ENCODE measurements at places on chromosomes 4 and X. TPM values are rescaled to one million over a fixed set of nuclear protein-coding genes. Genes with fewer than 3 reads are reported as not detected.

GRCh38 chr4:11194431-11194830, 234.3 kb downstream of the HS3ST1 start:
- H3K36me3 ChIP-seq: no peaks in the 10 kb centered on the region
- no peak overlapping the region for H3K4me3 ChIP-seq
- H3K27me3 ChIP-seq: no peaks in the 10 kb centered on the region
- H3K27ac ChIP-seq: no peak overlapping the region

- no peaks in the 10 kb centered on the region for H3K36me3 ChIP-seq
- no peaks in the 10 kb centered on the region for H3K4me1 ChIP-seq
- no peak overlapping the region for H3K4me3 ChIP-seq
- no peaks in the 10 kb centered on the region for H3K27me3 ChIP-seq
These were observed 19.8 kb upstream of the TBC1D14 start for GRCh38 chr4:6889736-6890324.

DNA sequence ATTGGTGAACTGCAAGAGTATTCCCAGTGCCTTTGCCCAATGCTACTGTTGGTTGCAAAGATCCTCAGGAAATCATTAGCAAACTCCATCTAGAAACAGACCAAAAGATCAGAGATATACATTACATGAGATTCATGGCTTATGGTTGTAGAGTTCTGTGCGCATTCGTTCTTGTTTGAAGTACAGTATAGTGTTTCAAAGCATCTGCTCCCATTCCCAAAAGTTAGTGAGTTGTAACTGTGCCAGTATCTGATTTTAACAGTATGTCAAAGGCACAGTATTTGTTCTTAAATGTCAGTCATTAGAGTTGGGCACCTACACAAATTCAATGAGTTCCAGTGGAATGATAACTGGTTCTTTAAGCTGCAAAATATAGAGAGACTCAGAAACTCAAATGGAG, 314.7 kb upstream of the ATOH1 start:
- no peak overlapping the region for H3K4me3 ChIP-seq
- no peak overlapping the region for H3K27ac ChIP-seq
- H3K27me3 ChIP-seq: no peaks in the 10 kb centered on the region
- H3K36me3 ChIP-seq: no peaks in the 10 kb centered on the region
- no peaks in the 10 kb centered on the region for H3K4me1 ChIP-seq

GRCh38 chr4:13530823-13531624, 13.3 kb downstream of the NKX3-2 start:
- H3K27ac ChIP-seq: no peak overlapping the region
- no peak for DNase-seq
- H3K27me3 ChIP-seq: peaks cover 68% of the 10 kb centered on the region

Gene SUPT20HL2
- total RNA-seq: not detected

- H3K4me3 ChIP-seq: no peak overlapping the region
- no peak overlapping the region for H3K27ac ChIP-seq
- no peak for DNase-seq
- no peaks in the 10 kb centered on the region for H3K27me3 ChIP-seq
These were observed 105.4 kb downstream of the HS6ST2 start for GRCh38 chrX:132853040-132853439.

DNA sequence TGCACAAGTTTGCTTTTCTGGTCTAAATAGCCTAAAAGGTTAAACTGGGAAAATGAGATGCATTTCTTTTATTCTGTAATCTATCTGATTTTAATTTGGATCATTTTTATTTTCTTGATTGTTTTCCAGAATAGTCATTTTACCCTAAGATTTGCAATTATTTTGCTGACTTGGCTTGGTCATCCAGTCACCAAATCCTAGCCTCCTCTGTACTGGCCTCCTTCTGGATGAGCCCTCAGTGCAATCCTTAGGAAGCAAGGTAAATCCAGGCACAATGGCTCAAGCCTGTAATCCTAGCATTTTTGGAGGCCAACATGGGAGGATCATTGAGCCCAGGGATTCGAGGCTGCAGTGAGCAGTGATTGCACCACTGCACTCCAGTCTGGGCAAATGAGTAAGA, 9.2 kb downstream of the EREG start:
- no peaks in the 10 kb centered on the region for H3K36me3 ChIP-seq
- no peaks in the 10 kb centered on the region for H3K27me3 ChIP-seq
- DNase-seq: no peak
- H3K27ac ChIP-seq: no peak overlapping the region
- H3K4me1 ChIP-seq: no peaks in the 10 kb centered on the region

DNA sequence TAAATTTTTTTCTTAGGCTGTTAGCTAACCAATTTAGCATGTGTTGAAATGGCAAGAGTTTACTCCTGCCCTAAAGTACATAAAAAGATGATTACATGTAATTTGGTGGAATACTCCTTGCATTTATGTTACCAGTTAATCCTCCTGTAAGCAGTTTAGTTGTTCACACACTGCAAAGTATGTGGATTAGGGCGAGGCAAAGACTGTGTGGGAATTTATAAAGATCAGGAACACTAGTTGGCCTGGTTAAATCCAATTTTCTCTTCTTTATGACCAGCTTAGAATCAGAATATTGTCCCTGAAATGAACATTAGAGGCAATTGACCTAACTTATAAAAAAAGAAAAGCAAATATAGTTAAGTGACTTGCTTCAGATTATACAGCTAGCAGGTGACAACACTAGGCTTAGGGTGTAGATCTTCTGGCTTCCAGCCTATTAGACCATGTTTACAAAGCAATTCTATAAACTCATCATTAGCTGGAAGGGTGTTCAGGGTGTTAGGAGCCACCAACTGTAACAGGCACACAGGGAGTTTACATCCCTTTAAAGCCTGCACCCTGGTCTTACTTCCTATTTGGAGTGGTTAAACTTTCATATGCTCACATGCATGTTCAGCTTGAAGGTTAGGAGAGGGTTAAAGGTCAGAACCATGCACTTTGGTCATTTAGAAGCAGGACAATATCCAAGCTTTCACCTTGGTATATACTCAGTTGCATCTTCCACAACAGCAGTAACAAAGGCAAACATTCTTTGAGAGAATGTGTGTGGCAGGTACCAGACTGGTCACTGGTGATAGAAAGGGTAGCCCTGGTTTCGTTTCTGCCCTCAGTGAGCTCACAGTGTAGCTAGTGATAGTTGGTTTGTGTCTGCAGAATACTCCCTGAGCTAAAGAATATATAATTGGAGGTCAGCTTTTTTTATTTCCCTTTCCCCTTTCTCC, 72.6 kb downstream of the GC start:
- H3K4me1 ChIP-seq: no peaks in the 10 kb centered on the region
- DNase-seq: no peak

DNA sequence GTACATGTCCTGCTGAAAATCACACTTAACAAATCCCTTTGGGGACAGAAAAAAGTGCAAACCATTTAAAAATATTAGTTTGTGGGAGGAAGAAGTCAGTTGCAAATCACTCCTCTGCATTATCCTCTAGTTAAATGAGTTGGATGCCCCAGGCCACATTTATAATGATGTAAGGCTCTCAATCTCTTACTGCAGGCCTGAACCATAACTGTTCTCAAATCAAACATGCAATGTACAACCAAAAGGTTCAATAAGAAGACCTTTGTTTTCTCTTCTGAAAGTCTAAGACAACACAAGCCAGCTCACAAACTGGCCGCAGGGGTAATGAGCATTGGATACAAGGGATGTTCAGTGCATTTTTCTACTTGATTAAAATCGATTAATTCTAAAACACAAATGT, 39.7 kb downstream of the IGFBP7 start:
- DNase-seq: no peak
- no peak overlapping the region for H3K4me3 ChIP-seq
- no peak overlapping the region for H3K27ac ChIP-seq
- H3K36me3 ChIP-seq: no peaks in the 10 kb centered on the region
- no peaks in the 10 kb centered on the region for H3K4me1 ChIP-seq

- H3K27ac ChIP-seq: no peak overlapping the region
- no peak for DNase-seq
- H3K27me3 ChIP-seq: no peaks in the 10 kb centered on the region
- H3K4me3 ChIP-seq: no peak overlapping the region
- H3K4me1 ChIP-seq: no peaks in the 10 kb centered on the region
- no peaks in the 10 kb centered on the region for H3K36me3 ChIP-seq
These were observed 38.9 kb upstream of the GLRA3 start for GRCh38 chr4:174867903-174868302.

GRCh38 chrX:16748425-16748824, 29.0 kb downstream of the SYAP1 start:
- no peak overlapping the region for H3K27ac ChIP-seq
- H3K4me1 ChIP-seq: no peaks in the 10 kb centered on the region
- no peaks in the 10 kb centered on the region for H3K27me3 ChIP-seq
- DNase-seq: no peak
- no peak overlapping the region for H3K4me3 ChIP-seq

Gene CTAG2
- not detected for total RNA-seq

Gene TMSB15A
- 0.88 TPM for total RNA-seq

GRCh38 chrX:23380581-23380980, 45.9 kb downstream of the PTCHD1 start:
- H3K27me3 ChIP-seq: no peaks in the 10 kb centered on the region
- no peak overlapping the region for H3K27ac ChIP-seq
- no peaks in the 10 kb centered on the region for H3K4me1 ChIP-seq
- no peaks in the 10 kb centered on the region for H3K36me3 ChIP-seq

- no peaks in the 10 kb centered on the region for H3K27me3 ChIP-seq
- DNase-seq: peak; percentile 29
- H3K4me1 ChIP-seq: peaks cover 4% of the 10 kb centered on the region
- H3K27ac ChIP-seq: no peak overlapping the region
These were observed 80.3 kb downstream of the GPC4 start for GRCh38 chrX:133335027-133335426.

Gene STS
- total RNA-seq: 7.4 TPM

DNA sequence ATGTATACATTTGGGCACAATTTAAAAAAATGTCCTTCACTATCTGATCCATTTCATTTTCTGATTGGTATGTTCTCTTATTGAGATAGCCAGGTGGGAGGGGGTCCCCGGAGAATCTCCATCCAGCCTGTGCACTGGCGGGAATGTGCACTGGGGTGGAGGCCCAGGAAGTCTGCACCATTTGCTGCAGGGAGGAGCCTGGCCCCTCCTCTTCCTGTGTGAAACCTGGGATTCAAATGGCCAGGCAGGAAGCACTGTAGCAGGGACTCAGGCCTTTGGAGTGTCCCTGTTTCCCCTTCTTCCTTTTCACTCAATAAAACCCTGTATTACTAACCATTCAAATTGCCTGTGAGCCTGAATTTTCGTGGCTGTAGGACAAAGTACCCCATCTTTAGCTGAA, 44.3 kb downstream of the GPRIN3 start:
- H3K4me1 ChIP-seq: no peaks in the 10 kb centered on the region
- H3K27ac ChIP-seq: no peak overlapping the region
- H3K27me3 ChIP-seq: no peaks in the 10 kb centered on the region
- H3K4me3 ChIP-seq: no peak overlapping the region
